Epithelial cell of proximal tubule (primary cell): ENCODE measurements at places on chromosomes 2 and 18.

DNA sequence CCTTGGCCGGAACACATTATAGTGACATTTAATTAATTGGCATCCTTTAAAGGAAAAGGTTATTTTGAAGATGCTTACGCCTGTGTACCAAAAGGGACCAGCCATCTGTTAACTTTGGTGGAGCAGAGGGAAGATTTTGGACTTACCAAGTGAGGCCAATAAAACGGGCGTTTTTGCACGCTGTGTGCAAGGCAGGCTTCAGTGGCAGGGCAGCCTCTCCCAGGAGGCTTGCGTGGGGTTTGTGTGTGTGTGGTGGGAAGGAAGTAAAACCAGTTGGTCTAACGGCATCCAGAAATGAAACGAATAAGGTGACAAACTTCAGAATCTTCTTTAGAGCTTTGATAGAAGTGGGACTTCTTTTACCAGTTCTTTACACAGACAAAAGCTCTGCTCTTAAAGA, 191.7 kb downstream of the PRKCE start:
- no peak for DNase-seq

DNA sequence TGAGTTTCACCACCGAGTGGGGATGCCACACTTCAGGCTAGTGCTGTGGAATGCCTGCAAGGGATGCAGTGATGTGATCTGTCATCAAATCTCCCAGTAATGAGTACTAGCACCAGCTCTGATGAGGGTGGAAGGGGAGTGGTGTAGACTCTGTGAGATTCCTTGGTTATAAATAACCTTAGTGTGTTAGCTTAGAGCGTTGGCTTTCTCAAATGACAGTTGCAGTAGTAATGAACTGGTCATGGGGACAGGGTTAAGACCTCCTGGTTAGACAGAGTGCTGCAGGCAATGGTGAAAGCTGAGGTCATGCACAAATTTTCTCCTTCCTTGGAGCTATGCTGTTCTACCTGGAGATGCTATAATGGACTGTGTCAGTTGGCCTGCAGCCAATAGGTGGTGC, 1063.4 kb upstream of the CRIM1 start:
- no peak for DNase-seq

DNA sequence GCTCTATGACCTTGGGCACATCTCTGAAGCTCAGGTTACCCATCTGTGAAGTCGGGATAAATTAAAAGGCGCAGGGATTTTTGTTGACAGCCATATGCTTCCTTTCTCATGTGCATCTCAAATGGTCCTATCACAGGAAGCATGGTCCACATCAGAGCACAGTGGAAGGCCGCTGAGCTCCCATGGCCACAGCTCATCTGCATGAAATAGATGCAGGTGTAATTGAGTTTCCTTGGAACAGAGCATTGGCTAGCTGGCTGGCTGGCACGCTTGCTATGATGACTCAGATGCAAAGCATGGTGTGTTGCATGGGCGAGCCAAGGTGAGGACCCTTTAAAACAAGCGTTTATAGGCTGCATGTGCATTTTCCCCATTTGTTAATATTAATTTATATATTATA, 79.3 kb downstream of the TXNL1 start:
- no peak for DNase-seq

- peak; percentile 92 for DNase-seq
These were observed 68.5 kb downstream of the FIGN start for GRCh38 chr2:163667064-163667887.

GRCh38 chr2:181978351-181979150, 7.1 kb upstream of the PPP1R1C start:
- DNase-seq, result no peak

DNA sequence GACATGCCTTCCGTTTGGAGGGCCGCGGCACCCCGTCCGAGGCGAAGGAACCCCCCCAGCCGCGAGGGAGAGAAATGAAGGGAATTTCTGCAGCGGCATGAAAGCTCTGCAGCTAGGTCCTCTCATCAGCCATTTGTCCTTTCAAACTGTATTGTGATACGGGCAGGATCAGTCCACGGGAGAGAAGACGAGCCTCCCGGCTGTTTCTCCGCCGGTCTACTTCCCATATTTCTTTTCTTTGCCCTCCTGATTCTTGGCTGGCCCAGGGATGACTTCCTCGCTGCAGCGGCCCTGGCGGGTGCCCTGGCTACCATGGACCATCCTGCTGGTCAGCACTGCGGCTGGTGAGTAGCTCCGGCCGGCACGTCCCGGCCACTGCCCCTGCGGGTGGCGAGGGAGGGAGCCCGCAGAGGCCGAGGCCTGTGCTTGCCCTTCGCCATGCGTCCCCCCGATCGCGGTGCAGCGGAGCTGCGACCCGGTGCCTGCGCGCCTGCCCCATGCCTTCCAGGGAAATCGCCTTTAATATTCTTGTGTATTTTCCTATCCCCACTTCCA, 1.2 kb downstream of the BMPR2 start:
- DNase-seq, result no peak
